ENCODE measurements at places on chromosomes 13 and 19. TPM values are rescaled to one million over a fixed set of nuclear protein-coding genes. Genes with fewer than 3 reads are reported as not detected.
A peak's percentile ranks its signal among the peaks of the same experiment; 100 is the strongest.

DNA sequence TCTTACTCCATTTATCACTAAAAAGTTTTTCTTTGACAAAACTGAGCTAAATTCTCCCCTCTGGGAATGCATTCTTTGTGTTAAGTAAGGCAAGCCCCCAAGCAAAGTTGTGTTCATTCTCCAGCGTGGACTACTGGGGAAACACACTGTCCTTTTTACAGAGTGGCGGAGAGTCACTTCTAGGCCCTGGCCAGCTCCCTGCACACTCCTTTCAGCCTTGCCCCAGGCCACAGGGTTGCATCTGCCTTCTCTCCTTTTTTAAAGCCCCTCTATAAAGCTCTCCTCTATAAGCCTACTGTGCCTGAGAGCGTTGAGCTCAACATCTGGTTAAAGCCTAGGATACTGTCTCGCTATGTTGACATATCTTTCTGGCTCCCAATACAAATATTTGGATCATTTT is 803.4 kb downstream of the PCDH17 start:
- DNase-seq, result no peak

DNA sequence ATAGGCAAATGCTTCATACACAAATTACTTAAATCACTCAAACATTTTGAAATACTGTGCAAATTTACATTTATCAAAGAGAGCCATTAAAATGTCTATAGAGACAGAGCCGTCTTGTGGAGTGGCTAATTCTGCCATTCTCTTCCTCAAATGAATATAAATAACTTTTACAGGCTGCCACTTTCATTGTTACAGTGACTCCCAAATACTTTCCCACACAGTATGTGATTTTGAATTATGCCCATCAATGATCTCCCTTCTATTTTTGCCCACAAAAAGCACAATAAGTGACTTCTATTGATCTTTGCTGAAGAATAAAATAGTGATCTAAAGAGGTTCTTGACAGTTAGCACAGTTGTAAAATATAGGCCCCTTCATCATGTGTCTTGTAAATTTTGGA is 1244.9 kb downstream of the PCDH17 start:
- no peak for DNase-seq

DNA sequence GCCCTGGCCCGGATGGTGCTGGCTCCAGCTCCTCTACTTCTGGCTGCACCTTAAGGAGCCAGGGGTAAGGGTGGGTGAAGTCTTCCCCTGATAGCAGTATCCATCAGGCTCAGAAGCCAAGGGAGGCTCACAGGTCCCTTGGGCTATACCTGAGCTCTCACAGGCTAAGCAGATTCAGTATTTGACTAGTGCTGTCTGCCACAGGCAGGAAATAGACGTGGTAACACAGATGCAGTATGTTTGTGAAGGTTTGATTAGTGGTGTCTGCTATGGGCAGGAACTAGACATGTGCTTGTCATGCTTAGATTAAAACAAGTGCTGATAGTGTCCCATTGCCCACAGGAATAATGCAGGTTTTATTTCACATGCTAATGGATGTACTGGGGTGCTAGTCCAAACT is 4.0 kb downstream of the SYT5 start:
- DNase-seq, result no peak

- no peak for DNase-seq
These were observed 14.5 kb downstream of the SHISA2 start for GRCh38 chr13:26037302-26037701.

- DNase-seq, result no peak
These were observed 940.0 kb downstream of the EFNB2 start for GRCh38 chr13:105595471-105595870.

- no peak for DNase-seq
These were observed 209.6 kb downstream of the KLF12 start for GRCh38 chr13:73924607-73925006.

DNA sequence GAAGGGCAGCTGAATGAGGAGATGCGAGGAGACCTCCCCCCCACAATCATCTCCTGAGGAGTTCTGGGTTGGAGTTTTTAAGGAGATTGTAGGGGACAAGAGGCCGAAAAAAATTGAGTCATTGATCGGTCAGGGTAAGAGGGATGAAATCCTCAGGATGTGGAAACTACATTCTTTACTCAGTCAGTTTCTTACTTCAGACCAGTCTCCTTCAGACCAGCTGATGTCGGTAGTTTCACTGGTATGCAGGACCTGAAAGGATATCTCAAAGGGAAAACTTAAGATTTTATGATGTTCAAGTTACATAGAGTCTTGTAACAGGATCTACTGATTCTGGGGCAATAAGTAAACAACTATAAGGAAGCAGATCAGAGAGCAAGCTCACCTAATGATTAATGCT is 51.7 kb upstream of the RFXAP start:
- DNase-seq, result no peak

- DNase-seq, result no peak
These were observed 10.6 kb downstream of the NANOS3 start for GRCh38 chr19:13887517-13887916.

DNA sequence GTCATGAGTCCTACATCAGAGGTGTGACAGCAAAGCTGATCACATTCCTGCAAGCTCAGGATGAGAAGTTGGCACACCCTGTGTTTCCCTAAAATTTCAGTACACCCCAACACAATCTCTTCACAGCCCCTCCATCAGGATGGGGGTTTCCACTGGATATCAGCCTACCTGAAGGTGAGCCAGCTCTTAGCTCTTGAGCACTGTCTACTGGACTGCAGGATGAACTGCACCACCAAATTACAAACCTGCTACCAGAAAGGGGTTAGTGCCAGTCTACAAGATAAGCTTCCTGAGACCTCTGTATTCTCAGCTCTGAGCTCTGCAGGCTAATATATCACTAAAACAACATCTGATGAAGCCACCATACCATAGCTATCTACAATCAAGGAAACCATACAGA is 1616.2 kb upstream of the SPRY2 start:
- no peak for DNase-seq

DNA sequence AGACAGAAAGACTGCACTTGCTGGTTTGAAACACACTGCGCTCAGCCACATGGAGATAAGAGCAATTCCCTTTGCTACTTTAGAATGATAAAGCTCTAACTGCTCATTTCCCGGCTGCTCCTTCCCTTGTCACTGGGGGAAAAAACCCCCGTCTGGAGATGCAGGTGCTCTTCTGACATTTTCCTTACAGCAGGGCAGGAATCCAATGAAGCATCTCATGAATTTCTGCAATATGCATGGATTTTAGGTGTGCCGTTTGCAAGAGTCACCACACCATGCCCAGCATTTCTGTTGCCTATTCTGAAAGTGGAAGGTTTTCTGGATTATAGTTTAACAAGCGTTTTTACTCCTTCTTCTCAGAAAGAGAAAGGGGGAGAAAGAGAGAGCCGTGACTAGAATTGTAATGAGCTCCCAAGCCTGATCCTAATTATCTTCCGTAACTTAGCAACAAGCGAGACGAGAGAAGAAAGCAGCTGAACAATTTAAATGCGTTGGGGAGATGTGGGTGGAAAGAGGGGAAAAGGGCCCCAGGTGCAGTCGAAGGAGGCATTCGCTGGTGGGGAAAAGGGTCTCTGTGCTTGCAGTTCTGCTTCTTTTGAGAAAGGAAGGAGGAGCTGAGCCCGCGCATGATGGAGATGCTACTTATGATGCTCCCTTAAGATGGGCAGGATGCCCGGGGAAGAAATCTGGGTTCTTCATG is 76.6 kb upstream of the SPATA13 start:
- DNase-seq, result peak; percentile 42

DNA sequence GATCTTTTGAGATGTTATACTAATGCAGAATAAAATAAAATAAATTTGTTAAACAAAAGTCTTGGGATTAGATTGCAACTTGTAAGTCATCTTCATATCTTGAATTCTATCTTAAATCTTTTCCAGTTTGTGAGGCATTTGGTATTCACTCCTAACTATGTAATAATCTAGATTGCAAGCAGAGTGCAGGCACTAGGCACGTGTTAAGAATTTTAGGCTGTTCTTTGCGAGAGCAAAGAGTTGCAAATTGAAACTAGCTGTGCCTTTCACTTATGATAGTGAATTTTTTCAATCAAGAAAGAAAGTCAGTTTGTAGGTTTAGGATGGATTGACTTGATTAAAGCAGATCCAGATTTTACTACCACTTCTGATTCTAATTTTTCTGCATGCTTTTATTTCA is 264.1 kb upstream of the SPRY2 start:
- no peak for DNase-seq

DNA sequence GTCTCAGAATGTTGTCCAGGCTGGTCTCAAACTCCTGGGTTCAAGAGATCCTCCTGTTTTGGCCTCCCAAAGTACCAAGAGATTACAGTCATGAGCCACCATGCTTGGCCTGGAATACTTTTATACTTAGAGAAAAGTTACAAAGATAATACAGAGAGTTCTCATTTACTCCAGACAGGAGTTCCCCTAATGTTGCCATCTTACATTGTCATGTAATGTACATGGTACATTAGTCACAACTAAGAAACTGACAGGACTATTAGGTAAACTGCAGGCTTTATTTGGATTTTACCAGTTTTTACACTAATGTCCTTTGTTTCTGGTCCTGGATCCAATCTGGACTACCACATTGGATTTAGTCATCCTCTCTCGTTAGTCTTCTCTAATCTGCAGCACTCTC is 2.3 kb upstream of the C19orf84 start:
- DNase-seq, result no peak

- no peak for DNase-seq
These were observed 1.1 kb downstream of the IL17D start for GRCh38 chr13:20704459-20705069.

KLK13 gene
- 0.08 TPM for total RNA-seq

UBL3 gene
- total RNA-seq, result 20.9 TPM

ZNF44 gene
- total RNA-seq, result 5.3 TPM

PLK5 gene
- total RNA-seq, result not detected

STOML3 gene
- total RNA-seq, result not detected

OR7G1 gene
- not detected for total RNA-seq

PRMT1 gene
- 284 TPM for total RNA-seq

RNF17 gene
- 0.34 TPM for total RNA-seq

ZNF665 gene
- total RNA-seq, result 5.8 TPM

MYO16 gene
- 0.38 TPM for total RNA-seq

NUP62 gene
- total RNA-seq, result 66.0 TPM

SIRT2 gene
- total RNA-seq, result 38.9 TPM

CD33 gene
- not detected for total RNA-seq

SLC10A2 gene
- total RNA-seq, result not detected

TDRD12 gene
- total RNA-seq, result 0.29 TPM

All from kidney epithelial cell (primary cell).